ENCODE measurements at places on chromosomes 4 and X.

- DNase-seq, result no peak
These were observed 213.6 kb downstream of the FBXO8 start for GRCh38 chr4:174069848-174070330.

GRCh38 chrX:149948016-149948415 lies 9.7 kb upstream of the EOLA2 start:
- no peak for DNase-seq

DNA sequence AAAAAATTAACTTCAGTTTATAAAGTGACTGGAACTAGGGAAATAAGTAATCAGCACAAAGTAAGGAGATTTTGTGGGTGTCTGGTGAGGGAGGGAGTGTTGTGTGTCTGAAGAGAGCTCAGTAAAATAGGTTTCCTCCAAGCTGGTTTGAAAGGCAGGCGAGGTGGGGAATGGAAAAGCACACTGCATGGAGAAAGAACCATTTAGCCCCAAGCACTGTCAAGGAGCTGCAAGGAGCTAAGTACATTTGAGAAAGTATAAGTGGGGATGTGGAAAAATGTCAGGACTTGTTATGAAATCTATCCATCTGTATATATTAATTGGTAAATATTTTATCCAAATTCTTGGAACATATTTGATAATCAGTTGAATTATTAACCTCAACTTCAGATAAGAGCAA lies 956 bp downstream of the C4orf51 start:
- DNase-seq, result no peak

- DNase-seq, result no peak
These were observed 1.7 kb downstream of the TSPAN7 start for GRCh38 chrX:38563030-38563429.

DNA sequence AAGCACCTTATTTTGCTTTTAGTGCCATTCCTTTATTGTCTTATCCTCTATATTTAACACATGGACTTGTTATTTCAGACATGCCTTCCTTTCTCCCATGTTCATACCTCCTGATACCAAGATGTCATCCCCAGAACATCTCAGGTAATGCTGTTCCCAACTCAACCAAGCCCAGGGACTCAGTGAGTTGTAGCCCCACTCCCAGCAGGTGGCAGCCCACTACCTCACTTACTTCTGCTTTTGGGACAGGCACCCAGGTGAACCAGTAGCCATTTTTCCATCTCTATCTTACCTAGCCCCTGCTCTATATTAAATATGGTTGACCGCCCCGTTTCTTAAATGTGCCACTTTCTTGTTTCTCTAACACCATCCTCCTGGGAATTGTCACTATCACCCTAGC lies 199.0 kb downstream of the DCHS2 start:
- no peak for DNase-seq

DNA sequence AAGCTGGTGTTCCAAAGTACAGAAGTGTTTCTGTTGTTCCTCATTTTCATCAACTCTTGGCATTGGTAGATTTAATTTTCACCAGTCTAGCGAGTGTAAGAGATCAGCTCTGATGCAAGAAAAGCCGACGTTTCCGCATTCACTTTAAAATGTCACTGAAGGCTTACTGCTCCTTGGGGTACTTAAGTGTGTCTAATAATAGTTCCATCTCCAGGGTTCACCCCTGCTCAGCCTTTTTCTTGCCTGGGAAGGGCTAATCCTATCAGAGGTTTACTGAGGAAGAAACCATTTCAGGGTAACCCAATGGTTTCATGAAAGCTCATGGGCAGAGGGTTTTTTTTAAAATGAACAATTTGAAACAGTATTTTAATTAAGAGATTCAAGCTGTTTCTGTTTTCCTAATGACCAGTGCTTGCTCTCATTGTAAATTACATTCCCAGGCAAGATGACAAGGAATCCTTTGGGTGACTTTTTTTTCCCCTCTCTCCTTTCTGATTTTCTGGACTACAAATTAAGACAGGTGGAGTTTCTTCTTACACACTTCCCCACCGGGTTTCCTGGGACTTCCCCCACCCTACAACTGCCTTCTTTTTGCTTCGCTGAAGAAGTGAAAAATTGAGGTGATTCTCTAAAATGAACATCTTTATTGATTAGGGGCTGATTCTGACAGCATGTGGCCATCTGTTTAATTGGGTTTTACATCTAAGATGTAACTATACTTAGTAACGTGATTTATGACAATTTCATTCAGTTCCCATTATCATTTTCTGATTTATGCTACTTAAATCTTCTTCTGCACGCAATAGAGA lies 78.7 kb upstream of the CBLL2 start:
- DNase-seq, result no peak

DNA sequence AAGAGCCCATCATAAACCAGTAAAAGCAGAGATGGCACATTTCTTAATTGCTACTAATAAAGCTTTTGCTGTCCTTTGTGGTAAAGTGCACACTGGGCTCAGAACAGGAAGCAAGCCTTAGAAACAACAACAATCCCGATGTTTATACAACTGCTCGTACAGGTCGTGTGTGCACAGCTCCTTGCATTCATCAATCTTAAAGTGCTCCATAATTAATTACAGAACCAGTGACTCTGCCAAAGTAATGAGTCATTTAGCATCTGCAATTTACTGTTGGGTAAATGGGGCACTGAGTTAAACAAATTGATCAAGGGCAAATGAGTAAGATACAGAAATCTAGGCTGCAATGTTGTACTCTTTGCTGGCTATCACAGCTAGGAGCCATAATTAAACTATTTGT lies 61.3 kb upstream of the TXK start:
- DNase-seq, result no peak

DNA sequence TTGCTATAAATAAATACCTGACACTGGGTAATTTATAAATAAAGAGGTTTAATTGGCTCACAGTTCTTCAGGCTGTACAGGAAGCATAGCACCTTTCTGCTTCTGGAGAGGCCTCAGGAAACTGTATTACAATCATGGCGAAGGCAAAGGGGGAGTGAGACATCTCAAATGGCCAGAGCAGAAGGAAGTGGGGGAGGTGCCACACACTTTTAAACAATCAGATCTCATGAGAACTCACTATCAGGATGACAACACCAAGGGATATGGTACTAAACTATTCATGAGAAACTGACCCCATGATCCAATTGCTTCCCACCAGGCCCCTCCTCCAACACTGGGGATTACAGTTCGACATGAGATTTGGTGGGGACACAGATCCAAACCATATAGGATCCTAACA lies 11.7 kb upstream of the TCEAL9 start:
- no peak for DNase-seq

DNA sequence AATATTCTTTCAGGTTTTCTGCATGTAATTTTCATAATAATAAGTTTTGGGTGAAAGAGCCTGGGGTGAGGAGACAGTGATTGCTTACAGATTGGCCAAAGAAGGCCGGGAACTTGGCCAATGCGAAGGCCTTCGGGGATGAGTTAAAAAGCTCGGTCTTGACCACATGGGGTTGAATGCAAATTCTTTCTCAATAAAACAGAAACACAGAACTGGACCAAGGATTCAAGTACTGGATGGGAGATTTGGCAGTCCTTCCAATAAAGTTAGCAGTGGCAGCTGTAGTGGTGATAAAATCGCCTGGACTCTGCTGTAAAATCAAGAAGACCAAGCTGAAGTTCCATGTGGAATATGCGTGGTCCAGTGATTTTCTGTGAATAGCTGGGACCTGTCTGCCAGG lies 282.2 kb upstream of the KLF3 start:
- DNase-seq, result no peak

- DNase-seq, result no peak
These were observed 66.4 kb downstream of the DIPK2B start for GRCh38 chrX:45134315-45134731.

DNA sequence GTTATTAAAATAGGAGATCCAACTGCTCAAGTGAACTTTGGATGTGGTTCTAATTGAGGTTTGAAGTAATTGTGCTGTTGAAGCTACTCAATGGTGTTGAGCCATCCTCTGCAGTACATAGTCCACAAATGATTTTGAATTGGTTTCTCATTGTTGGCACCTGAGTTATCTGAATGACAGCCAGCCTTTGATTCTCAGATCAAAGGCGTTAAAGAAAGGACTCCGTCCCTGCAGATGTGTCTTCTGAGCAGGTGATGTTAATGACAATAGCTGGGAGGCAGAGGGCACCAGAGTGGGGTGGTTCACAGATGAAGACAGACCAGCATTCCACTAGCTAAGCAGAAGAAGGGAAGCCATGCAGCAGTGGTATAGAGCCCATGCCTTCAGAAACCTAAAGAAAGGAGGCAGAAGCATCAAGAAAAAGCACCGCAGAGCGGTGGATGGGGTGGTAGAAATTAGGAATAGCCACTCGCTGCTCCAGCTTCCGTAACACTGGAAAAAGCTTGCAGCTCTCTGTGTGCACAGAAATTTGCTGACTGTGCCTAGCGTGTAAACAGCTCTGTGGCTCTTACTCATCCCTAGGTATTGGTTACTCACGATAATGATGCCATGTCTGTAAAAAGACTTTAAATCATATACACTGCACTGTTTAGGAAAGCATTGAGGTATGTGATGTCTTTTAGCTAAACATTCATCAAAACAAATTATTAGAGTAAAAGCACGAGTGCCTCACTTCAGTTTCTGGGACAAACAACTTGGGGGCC lies 79.2 kb upstream of the CLCN4 start:
- no peak for DNase-seq

- DNase-seq, result peak; percentile 5
These were observed 34.1 kb downstream of the HTRA3 start for GRCh38 chr4:8303485-8304281.

- DNase-seq, result no peak
These were observed 169.7 kb downstream of the FRMPD4 start for GRCh38 chrX:12307961-12308360.

- no peak for DNase-seq
These were observed 75.1 kb downstream of the CEP44 start for GRCh38 chr4:174358829-174359228.

DNA sequence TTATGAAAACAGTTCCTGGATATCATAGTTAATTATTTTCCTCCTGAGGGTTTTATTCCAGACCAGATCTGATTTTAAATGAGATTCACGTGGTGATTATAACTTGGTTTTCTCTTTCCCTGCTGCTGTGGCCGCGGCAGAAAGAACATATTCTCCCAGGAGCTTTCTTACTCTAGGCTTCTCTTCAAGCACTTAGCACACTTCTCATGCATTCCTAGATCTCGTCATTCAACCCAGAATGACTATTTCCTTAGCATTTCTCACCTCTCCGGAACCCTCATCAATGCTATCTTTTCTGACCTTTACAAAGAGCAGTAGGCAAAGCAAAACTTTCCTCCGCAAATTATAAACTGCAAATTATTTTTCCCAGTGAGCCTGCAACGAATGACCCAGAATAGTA lies 122.9 kb downstream of the GPAT3 start:
- DNase-seq, result no peak

- DNase-seq, result no peak
These were observed 10.3 kb upstream of the NAT8L start for GRCh38 chr4:2048831-2049230.

- DNase-seq, result peak; percentile 31
These were observed 4.0 kb downstream of the TMEM164 start for GRCh38 chrX:110006821-110007375.

DNA sequence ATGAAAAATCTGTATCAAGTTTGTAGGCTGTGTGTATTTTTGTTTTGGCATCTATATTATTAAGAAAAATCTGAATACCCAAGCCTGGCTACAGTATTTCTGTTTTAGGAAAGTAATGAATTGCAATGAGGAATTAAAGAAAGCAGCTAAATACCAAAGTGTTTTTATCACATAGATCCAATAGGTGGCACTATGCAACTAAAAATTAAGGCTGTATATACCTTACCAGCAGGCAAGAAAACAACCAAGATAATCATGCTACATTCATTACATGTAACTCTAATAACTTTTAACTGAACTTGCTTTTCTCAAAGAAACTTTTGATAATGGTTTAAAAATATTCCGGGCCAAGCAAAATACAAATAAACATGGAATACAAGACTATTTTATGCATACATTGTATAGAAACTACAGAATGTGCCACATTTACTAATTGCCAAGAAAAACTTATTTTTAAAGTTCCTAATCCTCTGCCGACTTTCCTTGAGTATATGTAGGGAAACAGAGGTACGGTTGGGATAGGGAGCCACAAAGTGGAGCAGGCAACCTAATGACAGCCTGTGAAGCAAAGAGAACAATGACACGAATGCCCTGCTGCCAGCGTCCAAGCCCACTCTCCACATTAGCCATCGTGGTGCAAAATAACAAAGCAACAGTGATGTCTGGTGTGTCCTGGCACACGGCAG lies 63.7 kb downstream of the SEC24D start:
- DNase-seq, result no peak

DNA sequence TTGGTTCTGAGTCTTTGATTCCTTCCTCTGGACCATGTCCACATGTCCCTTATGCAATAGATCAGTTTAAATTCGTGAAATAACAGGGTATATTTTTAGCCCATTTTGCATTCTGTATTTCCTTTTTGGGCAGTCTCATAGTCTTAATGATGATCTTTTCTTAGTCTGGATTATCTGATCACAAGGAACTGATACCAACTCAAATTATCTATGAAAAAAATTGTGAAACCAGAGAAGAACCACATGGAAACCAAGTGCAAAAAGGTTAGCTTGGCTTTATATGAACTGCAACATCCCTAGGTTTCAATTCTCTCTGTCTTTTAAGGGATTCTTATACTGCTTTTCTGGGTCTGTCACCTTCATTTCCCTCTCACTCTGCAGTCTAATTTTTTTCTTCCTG lies 608.6 kb upstream of the AADAT start:
- no peak for DNase-seq

DNA sequence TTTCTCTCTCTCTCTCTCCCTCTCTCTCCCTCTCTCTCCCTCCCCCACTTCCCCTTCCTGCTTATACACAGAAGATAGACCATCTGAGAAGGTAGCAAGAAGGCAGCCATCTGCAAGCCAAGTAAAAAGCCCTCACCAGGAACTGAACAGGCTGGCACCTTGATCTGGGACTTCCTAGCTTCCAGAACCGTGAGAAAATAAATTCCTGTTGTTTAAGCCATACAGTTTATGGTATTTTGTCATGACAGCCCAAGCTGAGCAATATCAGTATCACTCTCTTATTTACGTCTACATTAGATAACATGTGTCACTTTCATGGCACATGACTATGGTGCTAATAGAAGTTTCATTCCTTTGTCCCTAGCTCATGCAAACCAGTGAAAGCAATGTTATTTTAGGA lies 581.1 kb downstream of the INPP4B start:
- DNase-seq, result no peak

DNA sequence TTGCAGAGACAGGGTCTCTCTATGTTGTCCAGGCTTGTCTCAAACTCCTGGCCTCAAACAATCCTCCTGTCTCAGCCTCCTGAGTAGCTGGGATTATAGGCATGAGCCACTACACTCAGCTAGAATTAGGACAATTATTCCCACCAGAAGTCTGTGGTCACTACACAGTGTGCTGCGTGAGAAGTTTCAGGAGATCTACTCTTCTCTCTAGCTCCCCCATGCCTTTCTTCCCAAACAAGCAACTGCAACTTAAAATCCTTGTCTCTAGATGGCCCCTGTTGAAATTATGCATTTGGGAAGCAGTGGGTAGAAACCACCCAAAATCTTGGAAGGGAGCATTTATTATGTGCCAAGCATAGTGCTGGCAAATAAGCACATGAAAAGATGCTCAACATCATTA lies 21.1 kb upstream of the MAP7D3 start:
- DNase-seq, result no peak

Measured in body of pancreas (tissue), 4 donors.